Cardiac fibroblast (primary cell): ENCODE measurements at places on chromosomes 3 and 15.

DNA sequence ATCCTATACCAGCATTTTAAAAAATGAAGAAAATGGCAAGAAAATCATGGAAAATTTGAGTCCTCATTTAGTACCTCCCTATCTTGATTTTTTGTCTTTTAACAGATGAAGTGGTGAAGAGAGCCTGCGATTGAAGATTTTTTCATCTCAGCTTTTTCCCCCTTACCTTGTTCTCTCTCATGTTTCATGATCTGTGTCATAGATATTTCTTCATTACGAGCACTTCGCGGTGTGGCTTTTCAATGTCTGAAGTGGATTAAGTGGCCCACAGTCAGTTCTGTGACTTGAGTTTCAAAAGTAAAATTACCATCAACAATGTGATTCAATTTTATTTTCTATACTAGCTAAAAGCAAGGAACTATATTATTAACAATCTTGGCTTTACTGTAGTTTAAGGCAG lies 147.2 kb downstream of the FNDC3B start:
- DNase-seq: no peak

GRCh38 chr3:59338934-59339333 lies 289.1 kb upstream of the CFAP20DC start:
- no peak for DNase-seq

DNA sequence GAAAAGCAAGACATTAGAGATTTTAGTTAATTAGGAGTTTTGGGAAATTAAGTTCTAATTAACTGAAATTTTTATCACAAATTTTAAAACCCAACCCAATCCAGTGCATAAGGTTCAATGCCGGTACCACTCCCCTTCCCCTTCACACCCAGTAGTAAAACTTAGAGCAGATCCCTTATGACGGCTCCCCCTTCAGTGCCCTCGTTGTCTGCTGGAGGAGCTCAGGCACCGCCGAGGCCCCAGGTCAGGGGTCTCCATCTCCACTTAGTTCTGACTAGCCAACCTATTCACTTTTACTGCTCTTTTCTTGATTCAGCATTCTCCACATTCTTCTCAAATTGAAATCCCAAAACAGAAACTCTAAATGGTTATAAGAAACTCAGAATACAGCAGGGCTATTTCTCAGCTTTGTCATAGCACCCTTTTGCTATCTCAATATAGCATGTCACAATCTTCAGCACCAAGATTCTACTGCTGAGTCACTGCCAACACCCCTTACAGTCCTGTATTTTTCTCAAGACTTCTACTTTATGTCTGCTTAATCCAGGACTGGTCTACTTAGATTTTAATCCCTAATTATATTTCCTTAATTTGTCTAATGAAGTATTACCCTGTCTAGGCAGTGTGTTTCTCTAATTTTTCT lies 39.8 kb downstream of the TUBGCP4 start:
- peak; percentile 54 for DNase-seq

GRCh38 chr3:57949344-57949743 lies 58.9 kb upstream of the FLNB start:
- no peak for DNase-seq

DNA sequence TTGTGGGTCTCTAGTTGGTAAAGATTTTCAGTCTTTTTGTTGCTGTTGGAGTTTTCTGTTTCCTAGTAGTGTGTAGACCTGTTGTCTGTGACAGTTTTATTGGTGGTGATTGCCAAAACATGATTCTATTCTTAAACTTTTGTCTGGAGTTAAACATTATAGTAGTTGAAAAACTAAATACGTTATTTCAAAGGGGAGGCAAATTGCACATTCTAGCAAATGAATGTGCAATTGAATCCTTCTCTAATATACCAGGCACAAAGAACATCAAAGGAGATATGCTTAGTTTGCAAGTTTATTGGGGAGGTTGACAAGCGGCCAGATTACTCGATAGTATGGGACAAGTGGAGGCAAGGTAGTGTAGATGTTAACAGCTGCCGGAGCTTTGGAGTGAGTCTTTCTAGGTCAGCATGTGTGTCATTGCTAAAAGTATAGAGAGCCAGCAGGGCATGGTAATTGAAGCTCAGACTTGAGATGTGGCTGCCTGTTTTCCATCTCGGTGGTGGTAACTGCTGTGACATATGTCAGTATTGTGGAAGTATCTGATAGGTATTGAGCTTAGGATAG lies 20.6 kb downstream of the CHD2 start:
- DNase-seq: no peak

- peak; percentile 70 for DNase-seq
These were observed 140.4 kb upstream of the CGNL1 start for GRCh38 chr15:57235873-57236272.

- peak; percentile 33 for DNase-seq
These were observed 299.5 kb downstream of the GAP43 start for GRCh38 chr3:115922681-115923347.

GRCh38 chr15:59388670-59389069 lies 16.0 kb upstream of the MYO1E start:
- DNase-seq: peak; percentile 62

DNA sequence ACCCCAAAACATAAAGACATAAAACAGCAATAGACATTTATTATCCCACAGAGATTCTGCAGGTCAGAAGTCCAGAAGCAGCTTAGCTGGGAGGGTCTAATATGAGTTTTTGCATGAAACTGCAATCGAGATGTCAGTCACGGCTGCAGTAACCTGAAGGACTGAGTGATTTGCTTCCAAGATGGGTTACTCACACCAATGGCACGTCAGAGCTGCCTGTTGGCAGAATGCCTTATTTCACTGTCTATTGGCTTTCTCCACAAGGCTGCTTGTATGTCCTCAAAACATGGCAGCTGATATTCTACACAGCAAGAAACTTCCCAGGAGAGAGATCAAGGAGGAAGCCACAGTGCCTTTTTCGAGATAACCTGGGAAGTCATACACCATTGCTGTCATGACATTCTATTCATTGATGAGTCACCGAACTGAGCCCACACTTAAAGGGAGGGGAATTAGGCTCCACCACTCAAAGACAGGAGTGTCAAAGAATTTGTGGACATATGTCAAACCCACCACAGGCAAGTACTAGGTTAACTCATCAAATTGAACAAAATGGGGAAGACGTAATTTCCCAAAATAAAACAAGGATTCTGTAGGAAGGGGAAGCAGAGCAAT lies 122.2 kb downstream of the SYNPR start:
- DNase-seq: peak; percentile 29

- no peak for DNase-seq
These were observed 174.4 kb upstream of the THBS1 start for GRCh38 chr15:39406485-39406884.

DNA sequence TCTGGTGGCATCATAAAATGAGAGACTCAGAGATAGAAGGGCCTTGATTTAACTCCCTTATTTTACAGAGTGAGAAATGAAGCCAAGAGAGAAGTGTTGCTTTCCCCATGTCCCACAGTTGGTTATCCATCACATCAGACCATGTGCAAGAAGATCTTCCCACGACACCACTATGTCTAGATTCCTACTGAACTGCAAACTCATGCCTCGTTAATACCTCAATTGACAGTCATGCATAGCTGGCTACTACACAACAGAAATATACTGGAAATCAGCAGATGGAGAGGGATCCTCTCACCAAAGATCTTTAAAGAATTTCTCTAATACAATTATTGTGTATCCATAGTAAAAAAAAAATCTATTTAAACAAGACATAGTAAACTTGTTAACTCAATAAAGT lies 33.3 kb downstream of the PEAK1 start:
- no peak for DNase-seq

DNA sequence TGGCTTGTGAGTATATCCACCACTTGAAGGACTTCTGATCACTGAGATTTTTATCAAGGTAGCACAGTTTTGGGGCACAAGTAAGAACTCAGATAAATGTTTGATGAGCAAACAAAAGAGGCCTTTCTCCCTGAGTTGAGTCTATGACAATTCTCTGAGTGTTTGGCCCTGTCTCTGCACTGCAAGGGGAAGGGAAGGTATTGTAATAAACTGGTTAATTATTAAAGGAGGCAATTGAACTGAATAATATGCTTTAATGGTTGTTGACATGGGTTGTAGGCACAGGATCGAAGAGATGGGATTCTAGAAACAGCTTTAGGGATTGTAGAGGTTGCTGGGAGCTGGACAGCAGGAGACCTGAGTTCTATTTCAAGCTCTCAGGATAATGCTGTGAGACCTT lies 95.0 kb upstream of the MRPL3 start:
- no peak for DNase-seq
